Fibroblast of skin of right biceps (primary cell): ENCODE measurements at places on chromosomes 4 and X.

DNA sequence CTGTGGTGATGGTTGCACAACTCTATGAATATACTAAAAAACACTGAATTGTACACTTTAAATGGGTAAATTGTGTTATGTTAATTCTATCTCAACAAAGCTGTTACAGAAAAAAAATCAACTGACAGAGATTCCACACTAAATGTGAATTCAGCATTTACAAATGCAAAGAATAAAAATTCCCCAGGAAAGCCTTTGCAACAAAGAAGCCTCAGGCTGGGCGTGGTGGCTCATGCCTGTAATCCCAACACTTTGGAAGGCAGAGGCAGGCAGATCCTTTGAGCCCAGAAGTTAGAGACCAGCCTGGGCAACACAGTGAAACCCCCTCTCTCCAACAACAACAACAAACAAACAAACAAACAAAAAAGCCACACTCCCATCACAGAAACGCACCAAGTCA is 8.9 kb downstream of the BCLAF3 start:
- DNase-seq = no peak

DNA sequence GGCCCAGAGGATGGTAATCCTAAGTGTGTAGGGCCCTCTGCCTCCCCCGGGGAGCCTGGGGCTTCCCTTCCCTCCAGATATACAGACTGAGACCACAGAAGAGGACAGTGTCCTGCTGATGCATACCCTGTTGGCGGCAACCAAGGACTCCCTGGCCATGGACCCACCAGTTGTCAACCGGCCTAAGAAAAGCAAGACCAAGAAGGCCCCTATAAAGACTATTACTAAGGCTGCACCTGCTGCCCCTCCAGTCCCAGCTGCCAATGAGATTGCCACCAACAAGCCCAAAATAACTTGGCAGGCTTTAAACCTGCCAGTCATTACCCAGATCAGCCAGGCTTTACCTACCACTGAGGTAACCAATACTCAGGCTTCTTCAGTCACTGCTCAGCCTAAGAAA is 1.9 kb downstream of the TRO start:
- no peak for DNase-seq

DNA sequence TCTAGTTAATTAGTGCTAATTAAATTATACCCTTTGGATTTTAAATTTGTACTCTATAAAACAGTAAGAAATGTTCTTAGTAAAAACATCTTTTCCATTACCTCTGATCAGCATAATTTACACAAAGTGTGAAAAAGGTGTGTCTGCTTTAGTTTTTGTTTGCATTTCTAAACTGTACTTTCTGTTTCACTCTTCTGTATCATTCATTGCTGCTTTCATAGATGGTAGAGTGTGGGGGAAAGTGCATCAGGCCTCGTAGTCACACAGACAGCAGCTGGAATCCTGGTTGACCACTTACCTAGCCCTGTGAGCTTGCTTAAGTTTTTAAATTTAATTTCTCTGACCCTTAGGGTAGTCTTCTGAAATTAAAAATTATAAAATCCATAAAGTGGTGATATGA is 275.4 kb upstream of the PITX2 start:
- no peak for DNase-seq

DNA sequence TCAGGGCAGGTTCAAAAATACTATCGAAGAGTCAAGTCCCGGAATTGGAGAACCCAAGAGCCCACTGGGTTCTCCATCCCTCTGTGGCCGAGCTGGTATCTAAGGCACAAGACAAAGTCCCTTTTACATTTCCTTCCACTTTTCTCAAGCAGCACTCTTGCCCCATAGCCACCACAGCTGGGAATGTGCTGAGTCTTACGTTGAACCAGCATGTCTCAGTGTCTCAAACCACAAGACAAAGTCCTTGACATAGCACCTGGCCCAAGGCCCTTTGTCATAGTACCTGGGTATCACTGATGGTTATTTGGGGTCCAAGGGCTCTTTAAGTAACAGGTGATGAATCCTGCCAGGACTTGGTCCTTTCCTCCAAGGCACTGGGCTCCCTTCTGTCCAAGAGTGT is 210.2 kb upstream of the IRS4 start:
- DNase-seq = no peak

GRCh38 chrX:580030-580429 is 50.6 kb upstream of the SHOX start:
- no peak for DNase-seq

GRCh38 chr4:98677799-98678198 is 19.4 kb upstream of the TSPAN5 start:
- DNase-seq = no peak

GRCh38 chr4:182177166-182177565 is 66.0 kb upstream of the TENM3 start:
- DNase-seq = no peak

GRCh38 chr4:71406459-71406963 is 67.7 kb downstream of the SLC4A4 start:
- DNase-seq = peak; percentile 79

GRCh38 chr4:146108756-146109155 is 66.8 kb upstream of the LSM6 start:
- no peak for DNase-seq

GRCh38 chrX:153460826-153461225 is 9.6 kb downstream of the HAUS7 start:
- peak; percentile 41 for DNase-seq

DNA sequence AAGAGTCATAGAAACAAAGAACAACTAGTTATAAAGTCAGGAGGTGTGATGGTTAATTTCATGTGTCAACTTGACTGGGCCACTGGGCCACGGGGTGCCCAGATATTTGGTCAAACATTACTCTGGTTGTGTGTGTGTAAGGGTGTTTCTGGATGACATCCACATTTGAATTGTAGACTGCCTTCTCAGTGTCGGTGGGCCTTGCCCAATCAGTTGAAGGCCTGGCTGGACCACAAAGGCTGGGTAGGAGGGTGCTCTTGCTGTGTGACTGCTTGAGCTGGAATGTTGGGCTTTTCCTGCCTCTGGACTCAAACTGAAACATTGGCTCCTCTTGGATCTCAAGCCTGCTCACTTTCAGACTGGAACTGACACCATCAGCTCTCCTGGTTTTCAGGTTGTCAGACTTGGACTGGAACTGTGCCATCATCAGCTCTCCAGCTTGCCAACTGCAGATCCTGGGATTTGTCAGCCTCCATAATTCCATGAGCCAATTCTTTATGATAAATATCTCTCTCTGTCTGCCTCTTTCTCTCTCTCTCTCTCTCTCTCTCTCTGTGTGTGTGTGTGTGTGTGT is 41.4 kb downstream of the CLDN34 start:
- DNase-seq = peak; percentile 63

GRCh38 chrX:53114864-53115549 is 21.1 kb downstream of the KANTR start:
- DNase-seq = no peak

DNA sequence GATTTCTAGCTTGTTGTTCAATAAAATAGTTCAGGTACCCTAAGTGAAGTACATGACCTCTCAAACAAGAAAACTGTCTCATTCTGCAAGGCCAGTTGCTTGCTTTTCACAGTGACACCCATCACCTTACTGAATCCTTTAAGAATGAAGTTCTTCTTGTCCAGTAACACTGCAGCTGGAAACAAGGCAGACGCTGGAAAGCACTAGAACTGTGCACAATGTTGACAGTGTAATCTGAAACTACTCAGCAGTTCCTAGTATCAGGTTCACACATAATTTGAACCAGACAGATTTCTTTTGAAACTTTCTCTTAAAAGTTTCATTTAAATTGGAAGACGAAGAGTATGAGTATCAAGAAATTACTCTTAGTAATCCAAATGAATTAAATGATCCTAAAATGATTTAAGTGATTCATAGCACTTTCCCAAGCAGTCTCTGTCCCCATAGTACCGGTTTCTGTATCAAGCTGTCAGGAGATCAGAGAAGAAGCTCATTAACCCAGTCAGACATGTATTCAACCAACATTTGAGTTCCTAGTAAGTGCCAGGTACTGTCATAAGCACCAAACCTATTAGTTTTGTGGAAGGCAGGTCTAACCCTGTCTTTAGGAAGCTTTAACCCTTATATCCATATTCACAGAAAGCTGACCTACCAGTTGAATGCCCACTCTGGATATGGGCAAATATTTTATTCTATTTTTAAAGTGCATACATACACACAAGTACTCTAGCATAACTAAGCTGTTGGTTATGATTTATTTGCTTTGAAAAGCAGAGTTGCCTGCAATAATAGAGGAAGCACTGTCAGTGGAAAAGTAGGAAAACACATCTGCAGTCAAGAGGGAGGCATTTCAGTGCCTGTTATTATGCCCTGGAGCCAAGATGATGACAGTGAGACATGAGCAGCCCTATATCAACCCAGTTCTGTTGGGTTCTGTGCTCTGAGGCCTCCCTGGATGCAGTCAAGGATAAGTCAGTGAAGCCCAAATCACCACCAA is 63.6 kb downstream of the PALLD start:
- peak; percentile 57 for DNase-seq
